Spleen (tissue), 13 donors: ENCODE measurements at places on chromosomes 7 and 10. TPM values are rescaled to one million over a fixed set of nuclear protein-coding genes. Genes with fewer than 3 reads are reported as not detected.

DNA sequence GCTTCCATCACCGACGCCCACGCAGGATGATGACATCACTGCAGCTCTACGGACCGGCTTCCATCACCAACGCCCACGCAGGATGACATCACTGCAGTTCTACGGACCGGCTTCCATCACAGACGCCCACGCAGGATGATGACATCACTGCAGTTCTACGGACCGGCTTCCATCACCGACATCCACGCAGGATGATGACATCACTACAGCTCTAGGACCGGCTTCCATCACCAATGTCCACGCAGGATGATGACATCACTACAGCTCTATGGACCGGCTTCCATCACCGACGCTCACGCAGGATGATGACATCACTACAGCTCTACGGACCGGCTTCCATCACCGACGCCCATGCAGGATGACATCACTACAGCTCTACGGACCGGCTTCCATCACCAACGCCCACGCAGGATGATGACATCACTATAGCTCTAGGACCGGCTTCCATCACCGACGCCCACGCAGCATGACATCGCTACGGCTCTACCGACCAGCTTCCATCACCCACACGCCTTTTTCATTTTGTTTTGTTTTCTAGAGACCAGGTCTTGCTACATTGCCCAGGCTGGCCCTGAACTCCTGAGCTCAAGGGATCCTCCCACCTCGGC is 29.5 kb downstream of the GPER1 start:
- H3K27me3 ChIP-seq, result no peaks in the 10 kb centered on the region
- no peak overlapping the region for H3K4me3 ChIP-seq
- no peak overlapping the region for H3K27ac ChIP-seq
- H3K36me3 ChIP-seq, result no peaks in the 10 kb centered on the region
- no peak for DNase-seq

DNA sequence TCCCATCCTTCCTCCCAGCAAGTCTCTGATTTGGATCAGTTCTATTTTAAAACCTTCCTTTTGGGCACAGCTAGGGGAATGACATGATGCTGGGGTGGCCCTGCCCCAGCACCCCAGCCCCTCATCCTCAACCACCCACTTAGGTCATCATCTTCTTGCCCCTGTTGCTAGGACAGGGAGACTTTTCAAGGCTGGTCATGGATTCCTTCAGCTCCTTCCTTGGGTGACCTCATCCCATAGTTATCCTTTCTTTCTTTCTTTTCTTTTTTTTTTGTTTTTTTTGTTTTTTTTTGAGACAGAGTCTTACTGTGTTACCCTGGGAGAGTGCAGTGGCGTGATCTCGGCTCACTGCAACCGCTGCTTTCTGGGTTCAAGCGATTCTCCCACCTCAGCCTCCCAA is 127.2 kb downstream of the WDFY4 start:
- no peak overlapping the region for H3K27ac ChIP-seq
- peaks cover 5% of the 10 kb centered on the region for H3K36me3 ChIP-seq
- H3K4me3 ChIP-seq, result no peak overlapping the region

DNA sequence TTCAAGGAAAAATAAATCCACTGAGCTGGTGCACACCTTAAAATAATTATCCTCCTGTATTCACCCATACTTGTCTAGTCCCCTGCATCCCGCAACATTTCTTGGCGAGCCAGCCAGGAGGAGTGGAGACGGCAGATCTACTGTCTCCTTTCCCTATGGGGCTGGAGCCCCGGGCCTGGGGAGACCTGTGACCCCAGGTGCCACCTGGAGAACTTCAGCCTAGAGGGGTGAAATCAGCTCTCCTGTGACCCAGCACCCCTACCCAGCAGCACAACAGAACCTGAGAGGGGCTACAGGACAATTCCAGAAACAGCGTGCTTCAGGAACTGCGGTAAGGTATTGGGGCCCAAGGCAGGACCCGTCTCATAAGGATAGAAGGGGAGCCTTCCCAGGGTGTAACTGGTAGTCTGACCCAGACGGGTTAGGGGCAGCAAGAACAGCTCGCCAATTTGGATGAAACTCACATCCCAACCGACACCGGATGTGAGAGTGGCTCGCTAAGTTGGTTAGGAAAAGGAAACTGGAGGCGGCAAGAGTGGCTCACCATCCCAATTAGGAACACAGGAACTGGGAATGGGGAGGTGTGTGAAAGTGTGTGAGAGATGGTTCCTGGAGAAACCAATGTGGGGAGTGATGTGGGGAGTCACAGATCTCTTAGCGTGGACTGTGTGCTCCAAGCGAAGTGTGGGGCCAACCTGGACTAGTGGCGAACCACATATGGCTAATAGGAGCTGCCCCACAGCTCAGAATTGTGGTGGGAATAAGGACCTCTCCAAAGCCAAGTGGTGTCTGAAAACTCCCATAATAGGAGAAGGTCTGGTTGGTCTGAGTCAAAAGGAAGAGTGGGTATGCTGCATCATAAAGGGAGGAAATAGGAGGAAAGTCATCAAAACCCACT is 15.1 kb upstream of the DENND2A start:
- peak overlapping the region; percentile 2 for H3K4me3 ChIP-seq
- H3K4me1 ChIP-seq, result peaks cover 27% of the 10 kb centered on the region
- no peaks in the 10 kb centered on the region for H3K27me3 ChIP-seq
- DNase-seq, result peak; percentile 64
- H3K27ac ChIP-seq, result peak overlapping the region; percentile 73

DNA sequence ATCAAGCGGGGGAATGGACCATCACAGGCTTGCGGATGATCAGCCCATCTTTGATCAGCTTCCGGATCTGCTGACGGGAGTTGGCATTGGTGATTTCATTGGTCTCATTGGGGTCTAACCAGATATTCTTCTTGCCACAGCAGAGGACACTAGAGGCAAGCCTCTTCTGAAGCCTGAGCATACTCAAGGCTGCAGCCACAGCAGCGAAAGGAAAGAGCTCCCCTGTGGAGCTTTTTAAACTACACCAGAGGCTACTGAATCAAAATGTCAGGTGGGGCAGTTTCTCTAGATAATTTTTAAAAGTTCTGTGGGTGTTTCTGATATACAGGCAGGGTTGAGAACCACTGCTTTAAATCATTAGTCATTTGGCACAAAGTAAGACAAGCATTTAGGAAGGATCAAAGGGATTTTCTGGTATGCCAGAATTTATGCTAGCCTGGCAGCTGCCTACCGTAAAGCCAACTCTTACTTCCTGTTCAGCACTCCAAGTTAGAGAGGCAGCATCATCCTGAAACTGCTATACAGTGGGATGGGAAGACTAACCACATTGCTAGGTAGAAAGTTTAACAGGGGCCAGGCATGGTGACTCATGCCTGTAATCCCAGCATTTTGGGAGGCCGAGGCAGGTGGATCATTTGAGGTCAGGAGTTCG is 7.0 kb downstream of the NAPEPLD start:
- peaks cover 15% of the 10 kb centered on the region for H3K4me1 ChIP-seq
- H3K27ac ChIP-seq, result no peak overlapping the region
- H3K27me3 ChIP-seq, result no peaks in the 10 kb centered on the region
- DNase-seq, result no peak
- H3K36me3 ChIP-seq, result no peaks in the 10 kb centered on the region

Gene ADRB1
- 0.50 TPM for polyA plus RNA-seq

DNA sequence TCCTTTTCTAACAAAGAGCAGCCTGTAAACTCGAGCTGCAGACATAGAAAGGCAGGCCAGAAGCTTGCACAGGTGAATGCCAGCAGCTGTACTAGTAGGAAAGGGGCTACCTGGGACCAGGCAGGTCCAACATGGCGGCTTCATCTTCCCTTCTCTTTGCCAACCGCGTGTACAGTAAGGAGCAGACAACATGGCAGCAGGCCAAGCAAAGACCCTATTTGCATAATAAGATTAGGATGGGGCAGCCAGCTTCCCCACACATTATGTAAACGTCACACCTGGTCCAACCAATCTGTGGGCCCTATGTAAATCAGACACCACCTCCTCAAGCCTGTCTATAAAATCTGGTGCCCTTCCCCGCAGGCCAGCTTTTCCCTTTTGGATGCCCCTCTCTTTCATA is 1186.5 kb upstream of the AUTS2 start:
- no peak for DNase-seq
- no peaks in the 10 kb centered on the region for H3K27me3 ChIP-seq
- H3K36me3 ChIP-seq, result no peaks in the 10 kb centered on the region
- H3K4me1 ChIP-seq, result no peaks in the 10 kb centered on the region
- H3K27ac ChIP-seq, result no peak overlapping the region
- H3K4me3 ChIP-seq, result no peak overlapping the region
